Stimulated activated CD8-positive, alpha-beta memory T cell treated with anti-CD3 and anti-CD28 coated beads, Interleukin-15, amount 100 ng/mL, for 1 hour (primary cell): ENCODE measurements at places on chromosomes 12 and 14.

DNA sequence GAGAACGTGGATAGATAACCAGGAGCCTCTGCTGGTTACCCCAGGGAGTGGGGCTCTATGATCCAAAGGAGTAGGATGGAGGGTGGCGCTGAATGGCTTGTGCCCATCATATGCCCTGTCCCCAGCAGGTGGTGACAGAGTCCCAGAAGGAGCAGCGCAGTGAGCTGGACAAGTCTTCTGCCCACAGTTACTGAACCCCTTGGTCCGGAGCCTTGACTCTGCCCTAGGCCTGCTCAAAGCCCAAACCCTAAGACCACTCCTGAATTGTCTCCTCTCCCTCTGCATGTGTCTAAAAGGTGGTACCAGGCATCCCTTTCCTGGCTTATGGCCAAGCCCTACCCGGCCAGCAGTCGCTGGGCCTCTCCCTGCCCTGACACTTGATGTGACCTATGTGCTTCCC lies 3.2 kb downstream of the PRPH start:
- no peak for DNase-seq

DNA sequence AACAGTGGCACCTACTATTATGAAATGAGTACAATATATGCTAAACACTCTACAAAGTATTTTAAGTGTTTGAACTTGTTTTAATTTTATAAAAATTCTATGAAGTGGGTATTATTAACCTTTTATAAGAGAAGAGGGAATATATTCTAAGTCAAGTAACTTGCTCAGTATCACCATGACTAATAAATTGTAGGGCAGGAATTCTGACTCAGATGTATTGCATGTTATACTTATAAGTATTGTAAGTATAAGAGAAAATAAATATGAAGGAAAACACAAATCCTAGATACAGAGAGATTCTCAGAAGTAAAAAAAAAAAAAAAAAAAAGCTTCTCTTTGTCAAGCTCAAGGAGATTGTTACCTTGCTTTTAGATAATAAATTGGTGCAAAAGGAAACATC lies 893.2 kb downstream of the SLC16A7 start:
- no peak for DNase-seq

DNA sequence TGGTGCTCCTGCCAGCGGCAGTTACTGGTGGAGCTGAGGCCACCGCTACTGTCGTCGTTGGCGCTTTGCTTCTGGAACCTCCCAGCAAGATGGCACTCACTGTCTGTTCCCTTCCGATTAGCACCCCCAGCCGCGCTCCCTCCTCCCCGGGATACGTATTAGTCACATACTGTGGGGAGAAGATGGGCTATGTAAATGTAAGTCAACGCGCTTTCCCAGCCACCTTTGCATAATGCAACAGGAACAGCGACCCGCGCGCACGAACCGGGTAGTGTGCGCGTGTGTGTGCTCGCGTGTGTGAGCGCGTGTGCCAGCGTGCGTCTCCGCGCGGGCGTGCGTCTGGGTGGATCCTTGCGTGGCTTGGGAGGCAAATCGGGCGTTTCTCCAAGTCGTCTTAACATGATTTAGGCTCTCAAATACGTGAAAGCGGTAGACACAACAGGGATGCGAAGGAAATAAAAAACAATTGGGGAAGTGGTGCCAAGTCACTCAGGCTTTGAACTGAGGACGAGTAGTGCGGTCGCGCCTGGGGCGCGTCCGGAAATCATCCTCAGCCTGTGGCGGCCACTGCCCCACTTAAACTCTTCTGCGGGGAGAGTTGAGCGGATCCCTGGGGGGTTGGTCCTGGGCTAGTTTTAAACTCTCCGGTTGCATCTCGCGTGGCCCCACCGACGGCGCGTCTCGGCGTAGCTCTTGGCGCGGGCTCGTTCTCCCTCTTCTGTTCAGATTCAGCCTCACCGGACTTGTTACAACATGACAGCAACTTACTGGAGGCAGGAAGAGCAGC lies 1.8 kb downstream of the FLRT2 start:
- no peak for DNase-seq

- no peak for DNase-seq
These were observed 55.0 kb upstream of the NELL2 start for GRCh38 chr12:44930972-44931600.

- DNase-seq: no peak
These were observed 31.2 kb downstream of the CREBL2 start for GRCh38 chr12:12642916-12643315.

GRCh38 chr14:71534506-71534905 lies 397.7 kb upstream of the RGS6 start:
- DNase-seq: no peak

- DNase-seq: no peak
These were observed 9.1 kb downstream of the INTS13 start for GRCh38 chr12:26928661-26929060.
